HFFc6 (cell line): ENCODE measurements at places on chromosomes 1 and 21. TPM values are rescaled to one million over a fixed set of nuclear protein-coding genes. Genes with fewer than 3 reads are reported as not detected.

GRCh38 chr1:110355321-110355720 is 16.1 kb downstream of the RBM15 start:
- DNase-seq, result no peak

DNA sequence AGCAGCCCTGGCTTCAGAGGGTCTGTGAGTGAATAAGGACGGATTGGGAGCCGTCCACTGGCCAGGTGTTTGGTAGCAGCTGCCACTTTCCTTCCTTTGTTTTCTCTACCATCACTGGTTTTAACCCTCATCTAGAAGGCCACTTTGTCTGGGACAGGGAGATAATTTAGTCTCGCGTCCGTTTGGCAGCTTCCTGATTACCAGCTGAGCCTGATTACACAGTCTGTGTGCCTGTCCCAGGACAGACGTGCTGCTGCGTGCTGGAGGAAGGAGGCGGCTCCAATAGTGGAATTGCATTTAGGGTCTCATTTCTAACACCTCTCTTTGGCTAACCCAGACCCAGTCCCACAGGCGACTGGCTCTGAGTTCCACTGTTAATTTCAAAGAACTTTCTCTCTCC is 24.6 kb upstream of the CASQ2 start:
- no peak for DNase-seq

GRCh38 chr1:20111452-20111851 is 7.9 kb downstream of the PLA2G2D start:
- no peak for DNase-seq

DNA sequence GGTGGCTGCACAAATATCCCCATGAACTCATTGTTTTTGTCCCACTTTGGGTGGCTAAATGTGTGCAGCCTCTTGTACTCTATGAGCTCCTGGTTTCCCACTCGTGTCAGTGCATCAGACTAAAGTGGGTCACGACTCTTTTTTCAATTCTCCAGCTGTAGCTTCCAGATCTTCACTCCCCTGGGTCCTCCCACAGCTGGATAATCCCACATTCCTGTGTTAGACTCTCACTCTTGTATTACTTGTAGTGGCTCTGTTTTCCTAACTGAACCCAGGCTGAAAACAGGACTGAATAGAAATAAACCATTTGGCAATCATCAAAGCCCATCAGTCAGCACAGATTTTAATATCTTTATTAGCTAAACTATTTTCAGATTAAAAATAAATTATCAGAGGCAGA is 60.4 kb downstream of the UBE2U start:
- DNase-seq, result no peak

GRCh38 chr1:169115891-169116585 is 9.5 kb downstream of the ATP1B1 start:
- no peak for DNase-seq

CLDN17 gene
- not detected in 3 replicates for total RNA-seq

- DNase-seq, result no peak
These were observed 1.9 kb downstream of the TRMT13 start for GRCh38 chr1:100134872-100135271.
